ENCODE measurements at places on chromosomes 11 and 22. TPM values are rescaled to one million over a fixed set of nuclear protein-coding genes. Genes with fewer than 3 reads are reported as not detected.

DNA sequence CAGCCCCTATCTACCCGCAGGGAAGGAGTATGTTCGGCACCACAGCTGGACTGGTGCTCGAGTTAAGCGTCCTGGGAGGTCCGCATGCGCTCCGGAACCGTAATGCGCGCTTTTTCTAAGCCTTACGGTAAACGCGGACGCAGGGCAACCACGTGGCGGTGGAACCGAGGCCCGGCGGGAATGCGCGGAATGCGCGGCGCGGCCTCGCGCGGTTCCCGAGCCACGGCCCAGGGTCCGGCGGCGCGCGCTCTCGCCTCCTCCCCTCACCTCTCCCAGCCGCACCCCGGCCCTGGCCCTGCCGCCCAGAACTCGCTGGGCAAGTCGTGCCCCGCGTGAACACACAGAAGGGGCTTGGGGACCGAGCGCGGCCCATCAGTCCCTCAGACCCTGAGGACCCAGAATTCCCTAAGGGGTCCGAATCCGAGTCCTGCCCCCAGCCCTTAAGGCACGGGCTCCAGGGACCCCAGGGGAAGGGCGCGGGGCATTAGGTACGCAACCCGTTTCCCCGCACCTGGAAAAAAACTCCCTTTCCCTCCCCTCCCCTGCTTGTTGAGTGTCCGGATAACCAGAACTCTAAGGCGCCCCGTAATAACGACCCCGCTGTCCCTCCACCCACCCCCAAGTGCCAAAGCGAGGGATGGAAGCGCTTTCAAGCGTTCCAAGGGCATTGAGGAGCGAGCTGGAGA lies 4.3 kb upstream of the CCND1 start:
- no peak for DNase-seq

DNA sequence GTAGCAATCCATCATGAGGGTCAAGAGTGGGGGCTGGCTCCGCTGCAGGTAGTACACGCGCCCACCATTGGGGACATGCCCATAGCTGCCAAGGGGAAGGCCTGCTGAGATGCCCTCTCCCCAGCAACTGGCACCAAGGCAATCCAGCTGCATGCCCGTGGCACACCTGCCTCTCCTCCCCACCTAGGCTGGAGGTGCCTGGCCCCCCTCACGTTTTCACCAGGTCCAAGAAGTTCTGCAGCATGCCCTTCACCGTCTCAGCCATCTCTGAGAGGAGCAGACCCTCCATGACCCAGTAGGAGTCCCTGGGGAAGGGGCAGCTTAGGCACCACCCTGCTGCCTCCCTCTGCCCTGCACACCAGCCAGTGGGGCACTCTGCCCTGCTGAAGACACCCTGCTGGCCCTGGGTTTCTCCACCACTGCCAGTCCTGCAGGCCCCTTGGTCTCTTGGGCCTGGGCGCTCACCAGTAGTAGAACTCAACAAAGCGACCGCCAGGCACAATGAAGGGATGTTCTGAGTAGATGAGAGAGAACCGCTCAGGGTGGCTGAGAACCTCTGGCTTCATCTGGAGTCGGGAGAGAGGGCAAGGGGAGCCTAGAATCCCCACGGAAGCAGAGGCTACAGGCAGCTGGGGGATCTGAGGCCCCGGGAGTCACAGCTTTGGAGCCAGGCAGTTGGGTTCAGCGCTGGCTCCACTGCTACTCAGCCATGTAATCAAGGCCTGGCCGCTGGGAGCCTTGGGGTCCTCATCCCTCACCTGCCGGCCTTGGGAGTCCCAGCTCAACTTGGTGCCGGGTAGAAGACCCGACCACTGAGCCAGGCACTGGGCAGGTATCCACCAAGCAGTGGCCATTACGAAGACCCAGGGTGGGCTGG lies 17.8 kb downstream of the TREH start:
- no peak for DNase-seq

Gene HPS5
- total RNA-seq = 19.3 TPM

Gene ATP6V1E1
- 97.5 TPM for total RNA-seq

GRCh38 chr22:39512026-39512425 lies 8.3 kb upstream of the ATF4 start:
- no peak for DNase-seq

Gene GPHA2
- not detected for total RNA-seq

DNA sequence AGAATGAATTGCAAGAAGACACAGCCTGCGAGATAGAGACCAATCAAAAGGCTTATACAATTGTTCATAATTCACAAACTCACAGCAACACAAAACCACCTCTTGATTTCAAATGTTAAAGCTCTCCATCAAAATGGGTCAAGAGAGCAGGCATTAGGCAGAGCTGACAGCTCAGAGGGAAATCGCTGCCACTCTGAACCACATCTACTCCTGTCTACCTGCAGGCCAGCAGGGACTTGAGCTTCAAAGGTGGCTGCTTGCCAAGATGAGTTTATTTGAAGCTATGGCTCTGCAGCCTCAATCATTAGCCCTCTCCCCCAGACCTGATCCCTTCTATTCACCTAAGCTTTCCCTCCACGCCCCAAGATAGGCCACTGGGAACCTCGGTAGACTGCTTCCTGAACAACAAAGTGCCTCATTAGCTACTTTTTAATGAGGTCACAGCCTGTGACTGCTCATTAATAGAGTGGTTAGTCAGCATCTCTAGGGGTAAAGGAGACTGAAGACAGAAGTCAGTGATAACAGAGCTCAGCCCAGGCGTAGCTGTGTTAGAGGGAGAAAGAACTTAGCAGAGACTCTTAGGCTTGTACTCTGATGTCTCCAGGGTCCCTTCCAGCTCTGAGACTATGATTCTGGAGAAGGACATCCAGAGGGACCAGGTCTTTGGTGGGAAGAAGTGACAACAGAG lies 21.2 kb upstream of the OR10A5 start:
- DNase-seq = no peak

Data from activated CD8-positive, alpha-beta memory T cell treated with anti-CD3 and anti-CD28 coated beads, Interleukin-2, amount 10 ng/mL, durations not matched to agents 7 days and 5 days (primary cell).